ENCODE measurements at places on chromosomes 7 and 10.

DNA sequence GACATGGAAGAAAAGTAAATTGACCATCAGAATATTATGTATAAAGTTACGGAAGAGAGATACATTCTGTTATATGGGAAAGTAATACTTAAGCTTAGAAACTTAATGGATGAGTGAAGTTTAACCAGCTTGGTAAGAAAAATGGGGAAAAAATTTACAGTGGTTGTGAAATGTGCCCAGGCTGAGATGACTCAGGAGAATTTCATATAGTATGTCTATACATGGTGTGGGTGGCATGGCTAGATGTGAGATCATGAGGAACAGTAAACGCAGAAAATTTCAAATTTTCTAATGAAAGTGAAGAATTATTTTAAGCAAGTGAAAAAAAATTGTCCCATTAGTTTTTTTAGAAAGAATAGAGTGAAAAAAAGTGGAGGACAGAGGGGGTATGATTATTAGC is 552.5 kb upstream of the SORCS1 start:
- DNase-seq: no peak

GRCh38 chr7:2862831-2863361 is 18.8 kb upstream of the GNA12 start:
- DNase-seq: no peak

- DNase-seq: no peak
Observed at GRCh38 chr7:74224511-74224832, 14.7 kb downstream of the LAT2 start.

DNA sequence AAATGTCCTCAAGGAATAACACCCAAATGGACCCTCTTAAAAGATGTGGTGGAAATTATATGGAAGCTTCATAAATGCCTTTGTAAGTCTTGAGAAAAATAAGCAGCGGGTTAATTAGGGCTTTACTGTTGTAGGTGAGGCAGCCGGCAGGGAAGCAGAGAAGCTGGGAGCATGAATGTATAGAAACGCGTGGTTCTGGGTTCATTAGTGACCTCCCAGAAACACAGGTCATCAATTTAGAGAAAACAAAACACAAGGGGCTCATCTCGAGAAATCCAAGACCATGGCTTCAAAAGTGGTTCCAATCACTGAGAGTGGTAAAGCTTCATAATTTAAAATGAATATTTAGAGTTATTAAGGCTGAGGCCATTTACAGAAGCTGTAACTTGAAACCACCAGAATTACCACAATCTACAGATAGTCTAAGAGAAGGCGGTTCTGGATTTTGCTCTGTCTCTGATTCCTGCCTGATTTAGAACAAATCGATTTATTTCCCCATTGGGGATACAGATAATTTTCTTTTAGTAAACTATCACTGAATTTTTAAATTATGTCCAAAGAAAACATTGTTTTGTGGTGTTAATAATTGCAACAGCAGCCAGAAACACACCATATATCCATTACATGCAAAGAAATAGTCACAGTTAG is 20.7 kb downstream of the GARIN1A start:
- DNase-seq: no peak

GRCh38 chr10:15813415-15813814 is 46.9 kb downstream of the MINDY3 start:
- no peak for DNase-seq

DNA sequence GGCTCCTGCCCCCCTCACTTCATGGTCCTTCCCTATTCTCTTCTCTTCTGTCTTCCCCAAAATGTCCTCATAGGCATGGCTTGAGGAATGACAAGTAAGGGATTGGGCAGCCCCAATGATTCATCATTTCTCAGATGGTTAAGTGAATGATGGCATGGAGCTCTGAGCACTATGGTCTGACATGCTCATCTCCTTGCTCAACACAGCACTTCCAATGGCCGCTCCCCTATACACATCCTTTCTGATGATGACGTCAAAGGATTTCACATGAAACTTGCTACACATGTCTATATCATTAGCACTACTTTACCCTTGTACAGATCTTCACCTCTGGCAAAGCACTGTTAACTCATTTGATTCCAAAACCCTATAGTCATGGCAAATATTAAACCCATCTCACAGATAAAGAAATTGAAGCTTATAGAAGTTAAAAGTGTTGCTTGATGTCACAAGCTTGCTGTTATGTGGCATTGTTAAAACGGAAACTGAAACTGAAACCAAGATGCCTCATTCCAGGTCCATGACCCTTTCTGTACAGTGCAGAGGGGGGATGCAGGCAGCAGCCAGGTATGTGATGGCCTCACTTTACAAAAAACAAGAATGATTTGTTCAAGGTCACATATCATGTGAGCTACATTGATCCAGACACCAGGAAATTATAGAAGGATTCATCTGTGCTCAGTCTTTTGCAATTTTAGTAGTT is 90.0 kb upstream of the PLXNA4 start:
- DNase-seq: no peak

DNA sequence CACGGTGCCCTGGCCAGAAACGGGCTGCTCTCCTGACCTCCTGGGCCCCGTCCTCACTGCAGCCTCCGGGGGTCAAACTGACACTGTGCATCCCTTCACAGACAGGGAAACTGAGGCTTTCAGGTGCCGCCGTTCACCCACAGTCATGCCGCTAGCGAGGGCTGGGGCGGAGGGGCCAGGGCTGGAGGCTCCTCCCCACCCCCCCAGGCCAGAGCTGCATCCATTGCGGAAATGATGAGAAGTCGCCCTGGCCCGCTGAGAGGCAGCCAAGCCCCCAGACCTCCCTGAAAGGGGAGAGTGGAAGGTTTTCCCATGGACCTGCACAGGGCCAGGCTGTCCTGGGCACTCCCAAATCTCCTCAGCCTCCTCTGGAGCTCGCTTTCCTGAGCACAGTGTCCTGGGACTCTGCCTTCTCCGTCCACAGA is 16.5 kb upstream of the INPP5A start:
- no peak for DNase-seq

DNA sequence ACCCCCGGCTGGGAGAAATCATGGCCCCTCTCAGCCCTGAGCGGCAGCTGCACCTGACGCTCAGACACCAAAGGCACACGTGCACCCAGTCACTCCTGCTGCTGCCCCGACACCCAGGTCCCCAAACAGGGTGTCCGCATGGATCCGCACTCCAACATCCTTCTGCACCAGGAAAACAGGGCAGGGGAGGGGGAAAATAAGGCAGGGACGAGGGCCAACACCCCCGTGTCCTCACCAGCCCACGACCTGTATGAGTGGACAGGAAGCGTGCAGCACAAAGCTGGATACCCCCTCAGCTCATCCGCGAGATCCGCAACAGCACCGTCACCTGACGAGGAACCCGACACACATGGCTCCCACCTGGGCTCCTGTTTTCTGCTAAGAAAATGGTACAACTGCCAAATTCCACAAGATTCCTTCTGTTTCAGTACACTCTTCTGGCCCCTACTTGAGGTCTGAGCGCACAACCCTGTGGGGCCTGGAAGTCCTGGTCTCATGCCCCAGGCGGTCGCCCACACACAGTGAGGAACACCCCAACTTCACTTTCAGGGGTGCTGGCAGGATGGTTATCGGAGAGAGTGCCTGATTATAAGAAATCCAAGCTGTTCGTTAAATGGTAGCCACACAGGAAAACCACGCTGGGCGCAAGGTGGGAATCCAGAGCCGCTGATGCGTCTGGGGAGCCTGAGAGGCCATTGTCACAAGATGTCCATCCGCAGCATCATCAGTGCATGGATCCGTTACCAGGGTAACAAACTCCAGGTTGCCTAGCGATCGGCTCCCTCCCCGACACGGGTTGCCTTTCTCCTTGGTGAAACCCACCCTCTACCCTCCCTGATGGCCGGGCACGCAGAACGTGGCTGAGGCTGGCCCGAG is 63.6 kb downstream of the ZRANB1 start:
- DNase-seq: no peak

- no peak for DNase-seq
Observed at GRCh38 chr7:34060196-34060947, 155.0 kb downstream of the BMPER start.

DNA sequence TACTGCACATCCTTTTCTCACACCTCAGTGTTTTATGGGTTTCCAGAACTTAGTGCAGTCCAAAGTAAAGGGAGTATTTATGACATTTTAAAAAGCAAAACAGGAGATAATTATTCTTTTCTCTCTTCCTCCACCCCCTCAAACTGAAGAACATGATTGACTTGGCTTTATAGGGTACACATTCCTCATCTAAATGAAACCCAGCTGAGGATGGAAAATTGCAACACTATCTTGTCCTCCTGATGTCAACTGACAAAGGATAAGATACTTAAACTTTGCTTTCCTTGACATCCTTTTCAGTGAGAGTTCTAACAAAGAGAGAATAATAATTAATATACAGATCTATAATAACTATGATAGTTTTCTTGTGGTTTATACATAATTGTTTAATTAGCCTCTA is 299.1 kb downstream of the BBS9 start:
- DNase-seq: no peak

- DNase-seq: no peak
Observed at GRCh38 chr7:140230516-140230860, 53.7 kb upstream of the KDM7A start.

DNA sequence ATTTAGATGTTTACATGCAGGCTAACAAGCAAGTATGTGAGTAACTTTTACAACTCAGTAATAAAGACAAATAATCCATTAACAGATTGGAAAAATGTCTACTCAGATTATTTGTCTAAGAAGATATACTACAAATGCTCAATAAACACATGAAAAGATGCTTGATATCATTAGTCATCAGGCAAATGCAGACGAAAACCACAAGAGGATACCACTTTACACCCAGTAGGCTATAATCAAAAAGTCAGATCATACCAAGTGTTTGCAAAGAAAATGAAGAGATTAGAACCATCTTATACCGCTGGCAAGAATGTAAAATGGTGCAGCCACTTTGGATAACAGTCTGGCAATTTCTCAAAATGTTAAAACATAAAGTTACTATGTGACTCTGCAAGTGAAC is 84.1 kb downstream of the MALSU1 start:
- no peak for DNase-seq

GRCh38 chr7:120431016-120431415 is 158.0 kb downstream of the KCND2 start:
- no peak for DNase-seq
